ENCODE measurements at places on chromosomes 16 and 17.

- DNase-seq = no peak
Measured at GRCh38 chr17:62626719-62627218, 701 bp upstream of the MRC2 start.

DNA sequence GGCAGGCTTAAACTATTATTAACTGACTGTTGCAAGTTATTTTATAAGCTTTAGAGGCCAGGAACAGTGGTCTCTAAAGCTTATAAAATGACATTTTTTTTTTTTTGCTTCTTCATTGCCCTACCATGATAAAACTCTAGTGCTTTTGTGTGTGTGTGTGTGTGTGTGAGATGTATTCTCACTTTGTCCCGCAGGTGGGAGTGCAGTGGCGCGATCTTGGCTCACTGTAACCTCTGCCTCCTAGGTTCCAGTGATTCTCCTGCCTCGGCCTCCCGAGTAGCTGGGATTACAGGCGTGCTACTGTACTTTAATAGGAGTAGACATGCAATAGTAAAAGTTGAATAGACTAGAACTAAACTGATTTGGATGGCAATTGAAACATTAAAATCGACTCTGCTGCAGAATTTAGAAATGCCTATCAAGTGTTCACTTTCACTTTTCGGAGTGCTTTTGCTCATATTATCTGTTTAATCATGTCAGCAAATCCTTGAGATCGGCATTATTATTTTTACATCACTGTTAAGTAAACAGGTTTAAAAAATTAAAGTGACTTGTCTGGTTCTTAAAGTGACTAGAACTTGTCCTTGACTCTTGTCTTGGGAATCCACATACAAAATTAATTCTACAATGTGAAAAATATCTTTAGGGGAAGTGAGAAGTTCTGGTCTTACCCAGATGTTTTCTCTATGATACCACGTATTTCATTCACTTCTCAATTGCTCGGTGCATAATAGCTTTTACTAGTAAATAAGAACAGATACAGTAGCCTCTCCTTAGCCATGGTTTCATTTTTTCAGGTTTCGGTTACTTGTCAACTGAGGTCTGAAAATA is 8.4 kb upstream of the PCTP start:
- DNase-seq = no peak

DNA sequence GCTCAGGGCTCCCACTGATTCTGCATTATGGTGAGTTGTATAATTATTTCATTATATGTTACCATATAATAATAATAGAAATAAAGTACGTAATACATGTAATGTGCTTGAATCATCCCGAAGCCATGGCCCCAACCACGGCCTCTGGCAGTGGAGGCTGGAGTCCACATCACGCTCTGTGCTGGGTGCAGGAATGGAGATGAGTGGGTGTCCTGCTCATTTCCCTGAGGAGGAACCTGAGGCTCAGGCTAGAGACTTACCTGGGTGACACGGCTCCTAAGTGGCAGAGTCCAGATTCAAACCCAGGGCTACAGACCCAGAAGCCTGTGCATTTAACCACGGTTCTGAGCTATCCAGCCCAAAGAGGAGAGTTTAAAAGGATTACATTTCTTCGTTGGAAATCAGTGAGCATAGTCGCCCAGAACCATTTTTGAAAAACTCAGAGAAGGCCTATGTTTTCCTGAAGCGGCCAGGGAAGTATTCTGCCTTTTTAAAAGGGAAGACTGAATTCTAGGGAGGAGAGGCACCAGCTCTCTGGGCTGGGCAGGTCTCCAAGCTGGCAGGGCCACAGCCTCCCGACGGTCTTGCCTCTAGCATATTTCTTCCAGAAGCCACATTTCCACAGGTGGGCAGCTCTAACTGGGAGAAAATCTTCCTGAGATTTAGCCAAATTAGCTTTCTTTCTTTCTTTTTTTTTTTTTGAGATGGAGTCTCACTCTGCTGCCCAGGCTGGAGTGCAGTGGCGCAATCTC is 6.7 kb downstream of the IL4R start:
- DNase-seq = no peak

- no peak for DNase-seq
Measured at GRCh38 chr16:62021161-62021581, 15.1 kb downstream of the CDH8 start.

DNA sequence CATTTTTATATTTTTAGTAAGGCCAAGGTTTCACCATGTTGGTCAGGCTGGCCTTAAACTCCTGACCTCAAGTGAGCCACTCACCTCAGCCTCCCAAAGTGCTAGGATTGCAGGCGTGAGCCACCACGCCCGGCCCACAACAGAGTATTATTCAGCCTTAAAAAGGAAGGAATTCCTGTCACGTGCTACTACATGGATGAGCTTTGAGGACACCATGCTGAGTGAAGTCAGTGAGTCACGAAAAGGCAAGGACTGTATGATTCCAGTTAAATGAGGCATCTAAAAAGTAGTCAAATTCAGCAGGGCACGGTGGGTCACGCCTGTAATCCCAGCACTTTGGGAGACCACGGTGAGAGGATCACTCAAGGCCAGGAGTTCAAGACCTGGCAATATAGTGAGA is 9.7 kb downstream of the CSF3 start:
- DNase-seq = no peak

DNA sequence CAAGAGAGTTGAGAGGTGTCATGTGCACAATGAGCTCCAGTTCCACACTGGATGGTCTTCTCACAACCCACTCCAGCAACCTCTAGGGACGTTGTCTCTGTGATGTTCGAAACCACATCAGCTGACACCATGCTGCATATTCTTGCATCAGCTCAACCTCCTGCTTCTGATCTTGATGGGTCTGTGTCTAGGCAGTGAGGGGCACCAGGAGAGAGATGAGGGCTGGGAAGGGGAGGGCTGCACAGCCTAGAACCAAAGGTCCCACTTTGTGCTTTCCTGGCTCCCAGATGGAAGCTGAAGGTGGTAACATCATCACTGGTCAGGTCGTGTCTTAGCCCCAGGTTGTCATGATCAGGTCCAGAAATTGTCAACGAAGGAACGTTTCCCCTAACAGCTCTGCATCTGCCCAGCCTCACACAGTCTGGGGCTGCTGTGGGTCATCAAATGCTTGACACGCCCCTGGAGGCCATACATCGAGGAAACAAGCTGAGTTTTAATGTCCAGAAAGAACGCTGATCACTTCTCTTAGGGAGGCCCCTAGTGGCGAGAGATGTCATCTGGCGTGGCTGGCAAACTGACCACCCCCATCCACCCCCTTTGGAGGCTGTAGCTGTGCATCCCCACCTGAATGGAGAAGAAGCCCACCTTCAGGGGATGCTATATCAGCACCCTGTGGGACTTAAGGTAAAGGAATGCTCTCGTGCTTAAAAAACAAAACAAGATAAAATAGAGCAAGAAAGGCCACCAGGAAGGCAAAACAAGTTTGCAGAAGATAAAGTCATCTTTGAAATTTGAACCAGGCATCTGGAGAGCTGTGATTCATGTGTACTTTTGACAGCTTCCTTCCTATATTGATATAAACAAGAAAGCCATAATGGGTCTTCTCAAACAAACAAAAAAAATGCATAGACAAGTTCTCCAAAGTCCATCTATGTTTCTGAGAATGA is 58.3 kb downstream of the WIPI1 start:
- no peak for DNase-seq

DNA sequence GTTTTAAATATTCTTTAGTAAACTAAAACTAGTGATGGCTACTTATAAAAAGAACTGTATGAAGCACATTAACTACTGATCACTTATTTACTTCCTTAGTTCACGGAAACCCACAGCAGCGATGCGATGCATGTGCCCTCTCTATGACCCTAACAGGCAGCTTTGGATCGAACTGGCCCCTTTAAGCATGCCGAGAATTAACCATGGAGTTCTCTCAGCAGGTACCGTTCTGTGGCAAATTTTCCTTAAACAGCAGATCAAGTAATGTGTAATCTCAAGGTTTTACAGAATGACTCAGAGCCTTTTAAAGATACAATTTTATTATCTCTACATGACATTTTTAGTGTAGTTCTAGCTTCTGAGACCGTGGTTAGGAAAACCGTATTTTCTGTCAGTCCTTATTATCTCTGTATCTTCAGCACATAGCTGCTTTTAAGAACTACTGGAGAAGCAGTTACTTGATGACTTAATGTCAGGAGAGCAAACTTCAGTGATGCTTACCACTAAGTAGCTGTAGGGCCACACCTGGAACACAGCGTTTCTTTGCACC is 43.0 kb downstream of the GAN start:
- DNase-seq = no peak

DNA sequence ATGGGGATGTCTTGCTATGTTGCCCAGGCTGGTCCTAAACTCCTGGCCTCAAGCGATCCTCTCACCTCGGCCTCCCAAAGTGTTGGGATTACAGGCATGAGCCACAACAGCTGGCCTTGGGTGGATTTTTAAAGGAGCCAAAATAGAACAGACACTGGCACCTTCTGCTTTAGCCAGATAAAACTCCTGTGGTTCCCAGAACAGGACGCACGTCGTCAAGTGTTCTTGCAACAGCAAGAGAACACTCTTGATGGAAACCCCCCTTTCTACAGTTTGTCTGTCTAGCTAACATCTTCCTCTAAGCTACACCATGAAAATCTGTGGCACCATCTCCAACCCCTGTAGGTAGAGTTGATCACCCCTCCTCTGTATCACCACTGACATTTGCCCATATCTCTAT is 122.6 kb downstream of the NPIPB5 start:
- no peak for DNase-seq

DNA sequence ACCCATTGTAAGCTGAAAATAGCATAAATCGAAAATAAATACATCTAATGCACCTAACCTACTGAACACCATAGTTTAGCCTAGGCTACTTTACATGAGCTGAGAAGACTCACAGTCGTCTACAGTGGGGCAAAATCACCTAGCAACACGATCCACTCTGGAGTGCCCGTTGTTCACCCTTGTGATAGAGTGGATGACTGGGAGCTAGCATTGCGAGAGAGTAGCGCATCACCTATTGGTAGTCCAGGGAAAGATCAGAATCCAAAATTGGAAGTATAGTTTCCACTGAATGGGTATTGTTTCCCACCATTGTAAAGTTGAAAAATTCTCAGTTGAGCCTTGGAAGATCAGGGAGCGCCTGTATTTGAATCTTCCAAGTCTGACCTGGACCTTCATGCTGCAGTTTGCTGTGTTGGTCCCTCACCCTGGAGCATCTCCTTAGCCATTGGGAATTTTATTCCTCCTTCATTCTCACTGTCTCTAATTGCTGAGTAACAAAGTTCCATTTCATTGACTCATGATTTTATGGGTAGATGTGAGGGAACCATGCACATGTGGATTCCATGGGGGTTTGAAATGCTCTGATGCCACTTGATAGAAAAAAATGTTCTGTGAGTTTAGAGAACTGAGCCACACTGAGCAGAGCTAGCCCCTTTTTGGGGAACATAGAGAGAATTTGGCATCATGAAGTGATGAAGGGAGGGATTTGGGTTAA is 19.6 kb downstream of the AKAP1 start:
- DNase-seq = no peak

- no peak for DNase-seq
Measured at GRCh38 chr16:55017321-55017720, 86.7 kb downstream of the IRX5 start.

- no peak for DNase-seq
Measured at GRCh38 chr16:56891685-56892084, 26.7 kb downstream of the SLC12A3 start.

DNA sequence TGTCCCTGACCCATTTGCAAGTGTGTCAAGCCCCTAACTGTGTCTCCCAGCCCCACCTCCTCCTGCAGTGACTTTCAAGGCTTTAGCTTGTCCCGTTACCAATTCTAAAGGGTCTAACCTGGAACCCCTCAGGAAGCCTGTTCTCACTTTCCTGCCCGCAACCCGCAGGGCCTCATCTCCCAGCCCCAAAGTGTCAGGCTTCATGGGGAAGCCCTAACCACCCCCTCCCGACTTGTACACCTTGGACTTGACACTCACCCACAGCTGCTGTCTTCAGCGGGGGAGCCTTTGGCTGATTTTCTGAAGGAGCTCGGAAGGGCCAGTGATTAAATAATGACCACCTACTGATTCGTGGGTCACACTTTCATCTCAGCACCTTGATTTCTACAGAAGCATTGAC is 33.1 kb downstream of the NLRC5 start:
- no peak for DNase-seq

DNA sequence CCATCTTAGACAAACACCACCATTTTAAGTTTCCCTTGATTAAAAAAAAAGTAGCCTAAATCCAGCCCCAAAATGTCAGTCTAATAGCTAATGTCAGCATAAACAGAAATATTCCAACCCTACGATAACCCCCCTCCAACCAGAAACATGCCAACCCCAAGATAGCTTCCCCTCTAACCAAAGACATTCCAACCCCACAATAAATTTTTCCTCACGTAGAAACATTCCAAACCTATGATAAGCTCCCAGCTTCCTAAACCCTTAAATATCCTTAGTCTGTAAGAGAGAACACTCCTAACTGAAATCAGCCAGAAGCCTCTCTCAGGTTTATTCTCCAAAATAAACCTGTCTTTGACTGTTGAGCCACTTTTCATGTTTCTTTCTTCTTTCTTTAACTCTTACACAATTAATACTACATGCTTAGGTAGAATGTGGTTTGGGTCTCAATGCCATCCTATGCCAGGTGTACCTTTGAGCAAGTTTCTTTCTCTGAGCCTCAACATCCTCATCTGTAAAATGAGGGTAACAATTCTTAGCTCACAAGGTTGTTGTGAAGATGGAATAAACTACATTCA is 10.5 kb upstream of the KRT38 start:
- DNase-seq = no peak

- DNase-seq = no peak
Measured at GRCh38 chr17:69594641-69595040, 180.1 kb downstream of the MAP2K6 start.

DNA sequence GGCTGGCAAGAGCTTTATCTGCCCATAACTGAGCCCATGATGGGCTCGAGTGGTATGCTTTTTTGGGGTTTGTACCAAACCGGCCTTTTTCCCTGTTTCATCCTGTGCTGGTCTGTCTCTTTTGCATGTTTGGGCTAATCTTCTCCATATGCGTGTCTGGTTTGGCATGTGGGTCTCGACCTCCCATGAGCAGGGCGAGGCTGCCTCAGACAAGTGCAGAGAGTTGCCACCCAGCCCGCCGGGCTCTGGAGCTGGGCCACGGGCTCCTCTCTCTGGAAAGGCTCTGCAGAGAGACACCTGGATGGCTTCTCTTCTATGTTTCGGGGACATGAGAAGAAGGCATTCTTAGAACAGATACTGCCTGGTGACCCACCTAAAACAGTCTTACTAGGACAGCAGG is 67.8 kb upstream of the TBX2 start:
- no peak for DNase-seq

GRCh38 chr17:50028736-50029120 is 27.2 kb upstream of the ITGA3 start:
- no peak for DNase-seq

All from activated naive CD4-positive, alpha-beta T cell (primary cell).